Common myeloid progenitor, CD34-positive (primary cell): ENCODE measurements at places on chromosomes 4 and X.

- no peak for DNase-seq
Observed at GRCh38 chr4:159015841-159016240, 87.0 kb upstream of the RAPGEF2 start.

GRCh38 chr4:77193511-77194102 is 36.6 kb downstream of the CCNG2 start:
- peak; percentile 90 for DNase-seq

DNA sequence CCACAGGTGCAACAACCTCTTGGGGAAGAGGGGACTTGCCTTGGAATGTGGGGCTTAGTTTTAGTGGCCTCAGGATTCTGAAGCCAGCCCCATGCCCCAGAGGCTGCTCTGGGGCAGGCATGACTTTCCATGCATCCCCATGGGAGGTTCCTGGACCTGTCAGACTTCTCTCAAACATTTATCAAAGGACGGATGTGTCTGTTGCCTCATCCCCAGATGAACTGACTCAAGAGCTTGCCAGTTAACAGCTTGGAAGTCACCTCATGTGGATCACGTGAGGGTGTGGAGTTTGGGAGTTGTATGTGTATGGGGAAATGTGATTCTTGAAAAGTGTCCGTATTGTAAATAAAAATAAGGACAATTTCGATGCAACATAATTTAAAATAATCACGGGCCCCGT is 341.5 kb downstream of the ARHGAP10 start:
- no peak for DNase-seq

DNA sequence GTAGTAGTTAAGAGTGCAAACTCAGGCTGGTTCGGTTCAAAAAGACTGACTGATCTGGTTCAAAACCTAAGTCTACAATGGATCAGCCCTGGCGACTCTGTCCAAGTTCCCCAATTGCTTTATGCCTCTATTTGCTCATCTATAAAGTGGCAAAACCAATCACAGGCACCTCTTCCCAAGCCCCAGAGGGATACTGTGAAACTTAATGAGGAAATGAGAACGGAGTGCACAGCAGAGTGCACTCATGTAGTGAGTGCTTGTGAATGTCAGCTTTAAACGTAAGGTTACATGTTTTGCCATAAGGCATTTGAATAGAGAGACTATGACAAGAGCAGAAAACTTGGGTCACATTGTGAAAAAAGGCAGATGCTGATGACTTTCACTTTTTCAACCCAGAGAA is 199.7 kb upstream of the KLF3 start:
- no peak for DNase-seq

- DNase-seq, result peak; percentile 43
Observed at GRCh38 chrX:130594453-130594916, 192.7 kb downstream of the RBMX2 start.

- DNase-seq, result peak; percentile 89
Observed at GRCh38 chr4:2535376-2536192, 863 bp upstream of the FAM193A start.

DNA sequence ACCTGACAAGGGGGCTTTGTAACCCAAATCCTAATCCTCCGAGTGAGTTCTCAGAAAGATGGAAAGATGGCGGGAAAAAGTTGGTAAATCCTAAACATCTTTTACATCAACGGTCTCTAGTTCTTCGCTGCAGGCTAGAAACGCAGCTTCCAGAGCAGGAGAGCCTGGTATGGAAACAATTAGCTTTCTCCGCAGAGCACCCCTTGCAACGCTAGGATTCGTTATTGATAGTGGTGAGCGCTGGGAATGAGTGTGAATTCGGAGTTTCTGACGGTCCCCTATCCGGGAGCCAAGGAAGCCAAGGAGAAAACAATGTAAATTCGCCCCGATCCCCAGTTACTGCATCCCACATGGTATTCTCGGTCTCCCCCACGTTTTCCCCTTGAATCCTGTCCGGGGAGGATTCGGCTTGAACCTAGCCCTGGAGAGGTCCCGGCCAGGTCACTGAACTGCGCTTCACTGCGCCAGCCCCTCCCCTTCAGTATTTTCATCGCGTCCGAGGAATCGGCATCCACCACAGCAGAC is 4.7 kb upstream of the NEUROG2 start:
- no peak for DNase-seq

- DNase-seq, result no peak
Observed at GRCh38 chr4:57220172-57220571, 110.0 kb upstream of the IGFBP7 start.

DNA sequence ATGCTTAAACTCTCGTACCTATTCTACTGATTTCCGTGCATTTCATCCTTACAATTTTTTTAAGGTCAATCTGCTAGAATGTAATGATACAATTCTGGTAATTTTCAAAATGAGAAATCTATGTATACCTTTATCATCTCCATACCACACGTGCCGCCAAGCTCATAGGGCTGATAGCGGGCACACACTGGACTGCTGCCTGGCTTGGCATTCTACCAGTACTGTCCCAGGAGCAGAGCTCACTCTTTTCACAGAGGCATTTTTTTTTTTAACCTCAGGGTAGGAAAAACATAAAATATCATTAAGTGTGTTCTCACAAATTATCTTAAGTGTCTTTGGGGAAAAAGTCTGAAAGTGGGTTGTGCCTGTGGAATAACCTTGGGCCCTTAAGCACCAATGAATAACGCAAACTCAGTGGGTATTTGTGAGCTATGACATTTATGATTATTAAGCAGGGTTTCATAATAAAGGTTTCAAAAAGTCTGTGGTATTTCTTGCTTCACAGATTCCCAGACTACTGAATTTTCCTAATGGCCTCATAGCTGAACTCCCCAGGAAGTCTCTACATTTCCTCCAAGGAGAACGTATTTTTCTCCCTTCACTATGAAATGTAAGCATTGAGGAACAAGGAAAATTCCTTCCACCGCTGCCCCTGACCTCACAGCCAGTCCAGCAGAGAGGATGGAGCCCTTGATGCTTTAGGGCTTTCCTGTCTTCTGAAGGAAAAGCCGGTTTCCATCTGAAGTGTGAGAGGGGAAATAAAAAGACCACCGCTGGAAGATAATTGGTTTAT is 125.2 kb downstream of the ELOVL6 start:
- no peak for DNase-seq

GRCh38 chrX:78124307-78124706 is 15.1 kb downstream of the TAF9B start:
- peak; percentile 35 for DNase-seq

GRCh38 chr4:52704133-52704532 is 45.0 kb upstream of the USP46 start:
- no peak for DNase-seq

DNA sequence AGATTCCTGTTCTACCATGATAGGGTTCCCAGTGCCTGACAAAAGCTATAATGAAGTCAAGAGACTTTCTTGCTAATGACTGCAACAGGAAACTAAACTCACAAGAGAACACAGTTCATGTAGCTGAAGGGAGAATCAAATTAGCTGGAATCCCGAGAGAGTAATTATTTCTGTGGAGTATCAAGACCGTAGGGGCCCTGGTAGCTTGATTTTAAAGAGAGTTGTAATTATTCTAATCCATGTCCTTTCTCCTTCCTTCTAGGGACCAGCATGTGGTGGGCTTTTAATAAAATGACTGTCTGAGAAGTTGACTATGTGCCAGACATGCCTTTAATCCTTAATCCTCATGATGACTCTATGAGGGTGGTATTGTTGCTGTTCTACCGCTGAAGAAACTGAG is 1.7 kb upstream of the TRPC5OS start:
- no peak for DNase-seq

- no peak for DNase-seq
Observed at GRCh38 chr4:105741548-105741947, 33.0 kb downstream of the GSTCD start.

DNA sequence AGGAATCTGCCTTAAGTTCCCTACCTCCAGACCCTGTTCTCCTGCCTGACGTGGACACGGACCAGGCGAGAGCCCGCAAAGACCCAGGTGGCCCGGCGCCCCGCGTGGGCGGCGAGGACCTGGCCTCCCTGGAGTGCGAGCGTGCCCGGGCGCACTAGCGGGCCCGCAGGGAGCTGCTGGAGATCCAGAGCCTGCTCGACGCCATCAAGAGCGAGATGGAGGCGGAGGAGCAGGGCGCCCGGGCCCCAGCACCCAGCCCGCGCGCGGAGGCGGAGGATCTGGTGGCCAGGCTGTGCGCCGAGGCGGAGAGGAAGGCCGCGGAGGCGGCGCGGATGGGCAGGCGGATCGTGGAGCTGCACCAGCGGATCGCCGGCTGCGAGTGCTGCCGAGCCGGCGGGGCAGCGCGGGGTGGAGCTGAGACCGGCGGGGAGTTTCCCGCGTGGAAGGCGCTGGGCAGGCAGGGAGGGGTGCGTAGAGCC is 18.2 kb downstream of the MRFAP1 start:
- peak; percentile 22 for DNase-seq

GRCh38 chr4:3480528-3481112 is 17.5 kb downstream of the DOK7 start:
- peak; percentile 71 for DNase-seq

- DNase-seq, result peak; percentile 14
Observed at GRCh38 chrX:55135171-55135570, 46.4 kb downstream of the PAGE2 start.

DNA sequence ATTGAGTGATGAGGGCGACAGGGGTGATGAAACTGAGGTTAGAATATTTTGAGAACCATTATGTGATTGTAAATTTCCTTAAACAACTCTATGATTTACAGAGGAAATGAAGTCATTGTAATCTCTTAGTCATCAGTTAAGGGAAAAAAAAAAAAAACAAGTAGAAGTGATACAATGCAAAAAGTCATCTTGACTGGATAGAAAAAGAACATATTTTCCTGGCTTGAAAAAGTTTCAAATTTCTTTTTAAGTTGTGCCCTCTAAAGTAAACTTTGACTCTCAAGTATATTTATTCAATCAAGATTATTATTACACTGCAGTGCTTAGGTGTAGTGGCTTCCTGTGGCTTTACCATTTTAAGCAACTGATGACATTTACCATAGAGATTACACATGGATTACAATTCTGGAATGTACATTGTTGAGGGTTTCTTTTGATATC is 40.6 kb downstream of the GABRB1 start:
- DNase-seq, result no peak

- DNase-seq, result no peak
Observed at GRCh38 chr4:7206385-7206784, 14.0 kb downstream of the SORCS2 start.

GRCh38 chr4:125123570-125124109 is 191.1 kb upstream of the FAT4 start:
- DNase-seq, result no peak

- DNase-seq, result no peak
Observed at GRCh38 chr4:1178300-1179088, 6.1 kb upstream of the SPON2 start.

DNA sequence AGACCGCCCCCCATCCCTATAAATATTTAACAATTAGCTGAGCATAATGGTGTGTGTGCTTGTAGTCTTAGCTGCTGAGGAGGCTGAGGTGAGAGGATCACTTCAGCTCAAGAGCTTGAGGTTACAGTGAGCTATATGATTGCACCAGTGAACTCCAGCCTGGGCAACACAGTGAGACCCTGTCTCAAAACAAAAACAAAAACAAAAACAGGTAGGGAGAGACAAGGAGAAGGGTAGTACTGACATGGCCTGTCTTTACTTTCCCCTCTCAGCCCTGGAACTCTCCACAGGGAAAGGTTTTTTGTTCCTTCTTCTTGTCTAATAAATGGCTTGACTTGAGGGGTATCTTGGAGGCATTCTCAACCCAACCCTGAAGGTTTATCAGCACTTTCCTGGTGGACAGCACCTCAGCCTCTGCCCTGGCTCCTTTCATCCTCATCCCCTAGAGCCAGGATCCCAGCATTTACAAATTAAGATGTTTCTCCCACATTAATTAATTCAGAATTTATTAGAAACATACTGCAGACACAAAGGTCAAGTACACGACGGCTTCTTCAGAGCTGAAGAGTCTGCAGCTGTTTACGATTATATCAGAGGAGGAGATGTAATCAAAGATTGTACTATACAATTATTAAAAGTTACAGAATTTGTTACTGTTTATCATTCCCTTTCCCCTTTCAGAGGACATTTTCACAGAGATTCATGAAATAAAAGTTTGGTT is 131.8 kb downstream of the AFF1 start:
- no peak for DNase-seq

DNA sequence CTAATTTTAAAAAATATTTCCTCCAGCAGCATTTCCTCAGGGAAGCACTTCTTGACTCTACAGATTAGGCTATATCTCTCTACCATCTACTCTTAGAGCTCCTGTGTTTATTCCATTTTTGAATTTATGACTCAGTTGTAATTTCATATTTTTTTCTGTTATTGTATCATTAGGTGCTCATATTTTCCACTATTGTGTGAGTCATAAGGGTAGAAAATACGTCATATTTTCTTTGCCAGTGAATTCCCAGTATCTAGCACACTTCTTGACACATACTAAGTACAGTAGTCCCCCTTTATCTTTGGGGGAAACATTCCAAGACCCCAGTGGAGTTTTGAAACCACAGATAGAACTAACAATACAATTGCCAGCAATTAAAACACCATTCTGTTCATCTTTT is 431.2 kb downstream of the GASK1B start:
- no peak for DNase-seq

DNA sequence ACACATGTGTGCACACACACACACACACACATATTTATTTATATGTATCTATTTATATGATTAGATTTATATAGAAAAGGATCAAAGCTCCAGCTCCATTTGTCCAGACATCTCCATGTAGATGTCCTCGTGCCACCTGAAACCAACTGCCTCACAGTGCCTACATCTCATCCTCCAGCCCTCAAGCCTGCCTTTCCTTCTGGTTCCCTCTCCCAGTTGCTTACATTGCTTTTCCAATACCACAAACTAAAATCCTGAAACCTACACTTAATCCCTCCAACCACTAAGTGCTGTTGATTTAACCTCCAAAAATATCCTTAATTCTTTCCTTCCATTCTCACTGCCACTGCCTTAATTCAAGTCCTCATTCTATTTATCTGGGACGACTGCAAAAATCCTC is 51.4 kb downstream of the STBD1 start:
- no peak for DNase-seq

- DNase-seq, result no peak
Observed at GRCh38 chr4:25523405-25523804, 132.2 kb upstream of the SLC34A2 start.

DNA sequence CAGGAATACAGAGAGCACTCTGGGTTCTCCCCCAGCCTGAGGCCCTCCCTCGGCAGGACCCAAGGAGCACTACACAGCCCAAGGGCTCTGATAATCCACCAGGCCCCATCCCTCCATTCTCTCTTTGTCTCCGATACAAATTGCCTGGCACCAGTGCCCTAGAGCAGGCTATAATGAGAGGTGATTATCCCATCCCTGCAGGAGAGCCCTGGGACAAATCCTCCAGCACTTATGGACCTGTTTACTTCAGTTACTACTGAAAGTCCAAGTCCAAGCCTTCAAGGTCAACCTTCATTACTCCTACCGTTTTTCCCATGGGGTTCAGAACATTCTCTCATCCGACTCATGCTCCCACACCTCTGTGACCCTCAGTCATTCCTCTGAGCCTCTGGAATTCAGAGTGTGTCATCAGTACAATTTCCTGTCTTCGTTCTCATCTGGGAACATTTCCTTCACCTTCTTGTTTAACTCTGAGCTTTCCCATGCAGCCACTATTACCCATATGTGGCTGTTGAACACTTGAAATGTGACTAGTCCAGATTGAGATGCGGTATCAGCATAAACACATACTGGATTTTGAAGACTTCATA is 299.0 kb downstream of the RAPGEF2 start:
- no peak for DNase-seq

GRCh38 chr4:138982754-138983153 is 32.8 kb upstream of the NOCT start:
- no peak for DNase-seq

GRCh38 chrX:149472625-149473024 is 32.5 kb downstream of the IDS start:
- no peak for DNase-seq

GRCh38 chrX:15877380-15877779 is 22.8 kb upstream of the AP1S2 start:
- no peak for DNase-seq

- peak; percentile 6 for DNase-seq
Observed at GRCh38 chrX:11665168-11666111, at the start of gene ARHGAP6. Gene ARHGAP6, minus strand, starts transcription at chrX:11665920. Its CDS starts 1,092 bp downstream, at chrX:11664828.
